ENCODE measurements at places on chromosomes 11 and 22. TPM values are rescaled to one million over a fixed set of nuclear protein-coding genes. Genes with fewer than 3 reads are reported as not detected.

TTC36 gene
- 0.49 TPM for total RNA-seq

ARFGAP2 gene
- 88.0 TPM for total RNA-seq

LINC01488 gene
- not detected for total RNA-seq

TNRC6B gene
- total RNA-seq, result 10.8 TPM

PEX16 gene
- 34.6 TPM for total RNA-seq

GRK3 gene
- 0.76 TPM for total RNA-seq

CCDC81 gene
- 0.76 TPM for total RNA-seq

KRTAP5-8 gene
- total RNA-seq, result not detected

FREY1 gene
- total RNA-seq, result not detected

APOBEC3F gene
- total RNA-seq, result 4.6 TPM

EIF1AD gene
- total RNA-seq, result 34.7 TPM

MRGPRF gene
- total RNA-seq, result 3.6 TPM

PDGFD gene
- total RNA-seq, result 5.2 TPM
